ENCODE measurements at places on chromosomes 5 and 9. TPM values are rescaled to one million over a fixed set of nuclear protein-coding genes. Genes with fewer than 3 reads are reported as not detected.

The KCNV2 gene
- total RNA-seq, result not detected

The NANS gene
- total RNA-seq, result 56.1 TPM

The ADAM19 gene
- total RNA-seq, result 127 TPM

The SH3TC2 gene
- 0.24 TPM for total RNA-seq

DNA sequence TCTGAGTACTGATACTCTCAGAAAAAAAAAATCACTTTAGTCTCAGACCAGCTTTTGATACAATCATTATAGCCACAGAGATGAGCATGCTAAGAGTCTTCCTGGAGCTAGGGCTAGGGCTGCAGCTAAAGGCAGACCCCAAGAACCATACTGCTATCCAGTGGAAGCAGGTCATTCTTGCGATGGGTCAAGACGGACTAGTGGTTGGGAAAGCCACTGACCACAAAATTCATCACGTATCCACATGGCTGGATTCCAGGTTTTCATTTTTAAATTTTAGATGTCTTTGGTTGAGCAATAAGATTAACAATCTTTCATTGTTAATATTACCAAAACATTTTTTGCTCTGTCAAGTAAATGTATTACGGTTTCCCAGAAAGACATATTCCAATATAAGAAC lies 598.1 kb downstream of the DNAH5 start:
- no peak overlapping the region for H3K27ac ChIP-seq
- H3K36me3 ChIP-seq, result no peaks in the 10 kb centered on the region

GRCh38 chr5:146344155-146345118 lies 5.8 kb downstream of the POU4F3 start:
- H3K4me1 ChIP-seq, result peaks cover 28% of the 10 kb centered on the region
- H3K36me3 ChIP-seq, result no peaks in the 10 kb centered on the region
- DNase-seq, result no peak
- H3K27me3 ChIP-seq, result peaks cover 90% of the 10 kb centered on the region

The ADAMTS2 gene
- not detected for total RNA-seq

The PPP3R2 gene
- not detected for total RNA-seq

- H3K27me3 ChIP-seq, result peaks cover 49% of the 10 kb centered on the region
- no peak for DNase-seq
- no peaks in the 10 kb centered on the region for H3K36me3 ChIP-seq
Observed at GRCh38 chr5:154612666-154613065, 134.6 kb upstream of the HAND1 start.

The IFNA21 gene
- total RNA-seq, result not detected

- H3K36me3 ChIP-seq, result no peaks in the 10 kb centered on the region
- no peak for DNase-seq
- H3K4me1 ChIP-seq, result no peaks in the 10 kb centered on the region
- H3K4me3 ChIP-seq, result no peak overlapping the region
- peaks cover 3% of the 10 kb centered on the region for H3K27me3 ChIP-seq
Observed at GRCh38 chr9:69396759-69397158, 71.7 kb downstream of the ENTREP1 start.

GRCh38 chr5:122665051-122665450 lies 109.8 kb upstream of the SNX2 start:
- H3K4me1 ChIP-seq, result no peaks in the 10 kb centered on the region
- no peak overlapping the region for H3K4me3 ChIP-seq
- no peak overlapping the region for H3K27ac ChIP-seq
- DNase-seq, result no peak

The HMGCS1 gene
- total RNA-seq, result 81.5 TPM

DNA sequence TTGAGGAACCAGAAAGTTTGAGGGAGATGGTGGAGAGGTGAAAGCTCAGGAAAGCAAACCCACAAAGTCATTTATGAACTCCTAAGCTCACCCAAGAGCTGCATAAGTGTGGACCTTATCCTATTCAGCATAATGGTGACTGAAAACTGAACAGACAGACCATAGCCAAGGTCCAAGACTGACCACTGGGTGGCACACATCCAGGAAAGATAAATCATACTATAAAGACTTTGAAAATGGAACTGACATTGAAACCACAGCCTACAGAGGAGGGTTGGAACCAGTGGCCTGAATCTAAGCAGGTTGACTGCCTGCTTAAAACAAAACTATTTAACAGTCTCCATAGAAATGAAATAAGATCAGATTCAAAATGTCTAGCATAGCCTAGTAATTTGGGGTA lies 121.0 kb upstream of the RGS7BP start:
- H3K36me3 ChIP-seq, result no peaks in the 10 kb centered on the region
- no peaks in the 10 kb centered on the region for H3K27me3 ChIP-seq
- no peaks in the 10 kb centered on the region for H3K4me1 ChIP-seq
- no peak for DNase-seq
- no peak overlapping the region for H3K4me3 ChIP-seq
- H3K27ac ChIP-seq, result no peak overlapping the region

DNA sequence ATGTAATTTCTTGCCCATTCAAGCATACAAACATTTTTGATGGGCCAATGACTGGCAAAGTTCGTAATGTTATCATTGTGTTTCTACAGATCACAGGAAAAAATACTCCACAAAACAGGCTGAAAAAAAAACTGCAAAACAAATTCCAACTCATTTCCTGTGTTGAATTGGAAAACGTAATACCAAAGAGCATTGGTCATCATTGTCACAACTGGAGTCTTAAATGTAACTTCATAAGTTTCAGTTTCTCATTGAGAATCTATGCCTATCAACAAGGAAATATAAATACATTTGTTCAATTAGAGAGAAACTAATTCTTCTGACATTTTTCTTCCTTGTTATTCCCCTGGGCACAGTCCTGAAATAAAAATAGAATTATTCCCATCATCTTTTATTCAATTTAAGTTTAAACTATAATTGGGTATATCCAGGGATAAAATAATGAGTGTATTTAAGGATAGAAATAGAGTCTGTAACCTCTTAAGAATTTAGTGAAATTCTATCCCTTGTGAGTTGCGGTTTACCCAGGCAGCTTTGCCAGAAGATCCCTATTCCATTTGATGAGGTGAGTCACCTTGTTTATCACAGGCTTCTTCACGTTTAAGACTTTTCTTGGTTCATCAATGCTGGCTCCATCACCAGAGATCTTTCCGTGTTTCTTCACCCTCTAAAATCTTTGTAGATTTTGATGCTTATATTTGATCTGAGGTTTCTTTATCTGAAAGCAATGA lies 112.7 kb upstream of the ITGA1 start:
- H3K4me1 ChIP-seq, result peaks cover 12% of the 10 kb centered on the region
- H3K27ac ChIP-seq, result no peak overlapping the region
- DNase-seq, result no peak
- H3K4me3 ChIP-seq, result no peak overlapping the region
- no peaks in the 10 kb centered on the region for H3K36me3 ChIP-seq

- no peaks in the 10 kb centered on the region for H3K36me3 ChIP-seq
- H3K4me1 ChIP-seq, result no peaks in the 10 kb centered on the region
- H3K27ac ChIP-seq, result no peak overlapping the region
- no peak overlapping the region for H3K4me3 ChIP-seq
- DNase-seq, result no peak
- peaks cover 10% of the 10 kb centered on the region for H3K27me3 ChIP-seq
Observed at GRCh38 chr9:107472581-107473340, 16.8 kb downstream of the KLF4 start.

DNA sequence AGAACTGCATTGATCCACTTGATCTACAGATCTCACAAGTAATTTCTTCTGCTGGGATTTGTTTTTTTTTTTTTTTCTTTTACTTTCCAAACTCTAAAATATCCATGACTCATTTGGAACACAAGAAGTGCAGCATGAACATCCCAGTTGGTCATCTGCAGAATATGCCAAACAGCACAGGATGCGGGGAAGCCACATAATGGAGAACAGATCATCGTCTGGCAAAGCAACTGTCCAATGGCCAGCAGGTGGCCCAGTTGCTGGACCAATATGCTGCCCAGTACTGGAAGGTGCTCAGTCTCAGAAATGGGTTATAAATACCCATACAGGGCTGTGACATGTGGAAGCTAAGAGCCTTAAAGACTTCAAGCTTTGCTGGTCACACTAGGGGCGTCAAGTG lies 221.3 kb upstream of the TAS2R1 start:
- no peaks in the 10 kb centered on the region for H3K36me3 ChIP-seq
- DNase-seq, result no peak
- H3K4me3 ChIP-seq, result no peak overlapping the region
- no peaks in the 10 kb centered on the region for H3K4me1 ChIP-seq
- H3K27ac ChIP-seq, result no peak overlapping the region

The PCDHGB6 gene
- not detected for total RNA-seq

- H3K27ac ChIP-seq, result no peak overlapping the region
- H3K27me3 ChIP-seq, result no peaks in the 10 kb centered on the region
- H3K4me1 ChIP-seq, result no peaks in the 10 kb centered on the region
- DNase-seq, result no peak
Observed at GRCh38 chr5:14186059-14186830, 43.1 kb downstream of the TRIO start.

DNA sequence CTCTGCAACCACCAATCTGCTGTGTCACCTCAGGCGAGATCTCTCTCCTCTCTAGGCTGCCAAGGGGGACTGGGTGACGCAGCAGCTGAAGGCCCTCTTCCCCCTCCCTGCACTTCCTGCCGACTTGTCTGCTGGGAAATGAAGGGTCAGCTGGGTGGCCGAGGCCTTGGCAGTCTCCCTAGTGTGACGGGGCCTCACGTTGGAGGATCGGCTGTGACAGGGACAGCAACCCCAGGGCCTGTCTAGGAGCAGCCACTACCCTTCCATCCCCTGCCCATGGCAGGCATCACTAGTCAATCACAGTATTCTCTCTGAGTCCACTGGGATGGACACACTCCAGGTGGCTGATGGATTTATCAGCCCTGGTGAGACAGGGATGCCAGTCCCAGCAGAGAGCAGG lies 107.3 kb upstream of the SARDH start:
- H3K27me3 ChIP-seq, result no peaks in the 10 kb centered on the region
- no peaks in the 10 kb centered on the region for H3K4me1 ChIP-seq
- H3K27ac ChIP-seq, result no peak overlapping the region
- no peaks in the 10 kb centered on the region for H3K36me3 ChIP-seq
- DNase-seq, result no peak

The RICTOR gene
- 34.6 TPM for total RNA-seq

DNA sequence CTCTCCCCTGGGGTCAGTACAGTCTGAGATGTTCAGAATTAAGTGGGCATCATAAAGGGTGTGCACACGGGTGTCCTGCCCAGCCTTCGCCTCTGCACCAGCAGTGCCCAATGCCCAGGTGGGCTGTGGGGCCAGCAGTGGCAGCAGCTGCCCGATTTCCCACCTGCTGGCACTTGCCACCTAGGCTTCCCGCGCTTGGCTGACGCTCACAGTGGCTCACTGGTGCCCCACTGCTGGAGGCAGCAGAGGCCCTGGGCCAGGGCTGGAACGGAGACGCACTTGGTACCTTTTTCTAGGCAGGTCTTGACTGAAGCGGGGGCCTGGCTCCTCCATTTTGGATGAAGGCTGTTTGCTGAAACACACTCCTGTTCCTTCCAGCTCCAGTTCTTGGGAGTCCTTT lies 17.0 kb downstream of the MRNIP start:
- no peak overlapping the region for H3K27ac ChIP-seq
- peaks cover 9% of the 10 kb centered on the region for H3K4me1 ChIP-seq
- no peak overlapping the region for H3K4me3 ChIP-seq
- DNase-seq, result no peak
- H3K36me3 ChIP-seq, result peaks cover 5% of the 10 kb centered on the region

GRCh38 chr5:58922461-58923171 lies 339.7 kb downstream of the RAB3C start:
- no peak overlapping the region for H3K27ac ChIP-seq
- no peak for DNase-seq
- H3K27me3 ChIP-seq, result peaks cover 7% of the 10 kb centered on the region
- peaks cover 33% of the 10 kb centered on the region for H3K4me1 ChIP-seq
- no peaks in the 10 kb centered on the region for H3K36me3 ChIP-seq

The CD14 gene
- not detected for total RNA-seq

GRCh38 chr5:71748360-71748759 lies 29.3 kb downstream of the CARTPT start:
- no peak for DNase-seq
- H3K36me3 ChIP-seq, result no peaks in the 10 kb centered on the region
- H3K27ac ChIP-seq, result no peak overlapping the region
- H3K4me3 ChIP-seq, result no peak overlapping the region
- peaks cover 9% of the 10 kb centered on the region for H3K27me3 ChIP-seq
- H3K4me1 ChIP-seq, result no peaks in the 10 kb centered on the region

GRCh38 chr9:89606049-89606623 lies 1.3 kb downstream of the GADD45G start:
- DNase-seq, result peak; percentile 47
- H3K27ac ChIP-seq, result peak overlapping the region; percentile 56
- H3K27me3 ChIP-seq, result no peaks in the 10 kb centered on the region
- peak overlapping the region; percentile 93 for H3K4me3 ChIP-seq

- H3K27ac ChIP-seq, result no peak overlapping the region
- no peaks in the 10 kb centered on the region for H3K27me3 ChIP-seq
- H3K36me3 ChIP-seq, result no peaks in the 10 kb centered on the region
- DNase-seq, result peak; percentile 36
- H3K4me3 ChIP-seq, result no peak overlapping the region
Observed at GRCh38 chr5:67246108-67246507, 49.5 kb upstream of the CD180 start.

The IFNA10 gene
- not detected for total RNA-seq

DNA sequence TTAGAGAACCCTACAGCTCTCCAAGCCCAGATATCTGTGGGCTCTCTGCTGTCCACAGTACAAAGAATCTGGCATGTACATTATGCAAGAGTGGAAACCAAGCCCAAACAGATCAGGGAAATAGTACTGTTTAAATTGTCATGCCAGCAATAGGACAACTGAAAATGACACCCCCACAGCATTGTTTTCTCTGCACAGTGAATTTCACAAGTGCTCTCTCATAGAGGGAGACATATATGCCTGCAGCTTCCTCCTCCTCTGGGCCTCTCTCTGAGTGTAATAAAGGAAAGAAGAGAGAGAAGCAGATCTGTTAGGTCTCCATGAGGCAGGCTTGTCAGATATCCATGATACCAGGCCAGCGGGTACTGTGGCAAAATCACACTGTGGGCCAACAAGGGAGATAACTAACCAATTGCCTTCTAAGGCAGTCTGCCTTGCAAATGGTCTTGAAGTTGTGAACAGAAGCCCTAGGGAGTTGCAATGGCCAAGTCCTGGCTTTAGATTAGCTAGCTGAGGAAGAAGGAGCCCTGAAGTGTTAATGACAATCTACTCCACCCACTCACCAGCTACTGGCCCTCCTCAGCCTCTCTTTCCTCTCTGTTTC lies 54.4 kb upstream of the JMY start:
- no peak overlapping the region for H3K4me3 ChIP-seq
- H3K4me1 ChIP-seq, result no peaks in the 10 kb centered on the region
- H3K36me3 ChIP-seq, result no peaks in the 10 kb centered on the region
- H3K27me3 ChIP-seq, result no peaks in the 10 kb centered on the region
- H3K27ac ChIP-seq, result no peak overlapping the region

GRCh38 chr5:7000310-7000709 lies 287.1 kb downstream of the TENT4A start:
- H3K4me1 ChIP-seq, result peaks cover 11% of the 10 kb centered on the region
- no peak overlapping the region for H3K27ac ChIP-seq
- H3K27me3 ChIP-seq, result peaks cover 11% of the 10 kb centered on the region

- H3K36me3 ChIP-seq, result no peaks in the 10 kb centered on the region
- no peaks in the 10 kb centered on the region for H3K27me3 ChIP-seq
- no peak overlapping the region for H3K4me3 ChIP-seq
- no peaks in the 10 kb centered on the region for H3K4me1 ChIP-seq
Observed at GRCh38 chr5:166329149-166329800, 1962.2 kb upstream of the WWC1 start.

Measured in activated T-cell treated with anti-CD3 and anti-CD28 coated beads, Interleukin-2, amount 50 U/mL, for 72 hours (primary cell).